ENCODE measurements at places on chromosomes 2 and 18.

DNA sequence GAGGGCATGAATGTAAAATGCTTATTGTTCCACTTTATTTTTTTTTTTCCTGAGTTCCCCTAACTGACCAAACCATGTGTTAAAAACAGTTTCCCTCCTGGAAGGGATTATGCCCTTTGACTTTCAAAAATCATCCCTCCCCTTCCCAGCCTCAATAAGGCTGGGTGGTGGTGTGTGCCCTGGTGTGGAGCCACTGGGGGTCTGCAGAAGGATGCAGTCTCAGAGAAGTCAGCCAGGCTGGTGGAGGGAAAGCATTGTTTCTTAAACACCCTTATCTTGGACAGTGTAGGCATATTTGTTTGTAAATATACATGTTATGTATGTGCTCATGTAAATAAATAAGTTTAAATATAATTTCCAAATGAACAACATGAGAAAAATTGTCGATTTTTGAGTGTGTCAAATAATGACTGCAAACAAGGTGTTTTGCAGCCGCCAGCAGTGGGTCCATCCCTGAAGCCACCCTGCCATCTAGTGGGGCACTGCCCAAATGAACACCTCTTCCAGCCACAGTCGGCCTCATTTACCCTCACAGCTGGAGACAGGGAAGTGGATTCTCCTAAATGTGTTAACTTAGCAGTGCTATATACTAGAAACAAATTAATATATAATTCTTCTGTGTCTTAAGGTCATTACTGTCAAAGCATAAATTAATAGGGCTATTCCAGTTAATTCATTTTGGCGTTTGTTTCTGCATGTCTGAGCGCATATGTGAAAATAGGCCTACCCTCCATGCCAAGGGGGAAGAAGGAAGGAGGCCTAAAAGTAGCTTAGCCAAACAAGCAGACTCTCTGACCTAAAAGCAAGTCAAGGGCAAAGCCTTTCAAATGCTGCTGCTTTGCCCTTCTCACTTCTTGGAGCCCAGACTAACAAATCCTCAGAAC, 209.6 kb upstream of the PIK3C3 start:
- DNase-seq = no peak

- peak; percentile 73 for DNase-seq
Observed at GRCh38 chr2:238256594-238257104, 16.8 kb upstream of the HES6 start.

GRCh38 chr18:3400567-3401296, 49.2 kb upstream of the TGIF1 start:
- no peak for DNase-seq

DNA sequence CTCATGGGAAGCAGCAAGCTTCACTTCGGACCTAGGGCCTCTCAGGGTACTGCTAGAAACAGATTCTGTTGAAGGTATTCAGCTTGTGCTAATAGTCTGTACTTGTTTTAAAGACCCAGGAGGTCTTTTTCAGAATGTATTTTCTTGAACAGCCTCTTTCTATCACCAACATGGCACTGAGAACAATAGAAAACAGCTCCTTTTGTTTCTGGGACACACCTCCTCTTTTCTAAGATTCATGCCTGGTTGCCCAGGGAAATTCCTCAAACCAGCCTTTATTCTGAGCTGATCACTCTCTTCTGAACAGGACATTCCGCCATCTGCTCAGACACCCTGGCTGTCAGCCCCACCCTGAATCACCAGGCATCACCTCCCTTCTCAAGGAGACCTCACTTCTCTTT, 389.6 kb downstream of the TGIF1 start:
- DNase-seq = no peak

- DNase-seq = no peak
Observed at GRCh38 chr2:151849413-151850010, 21.3 kb upstream of the ARL5A start.

GRCh38 chr2:121356058-121356640, 71.1 kb upstream of the TFCP2L1 start:
- no peak for DNase-seq

GRCh38 chr2:130805613-130806012, 31.1 kb upstream of the ARHGEF4 start:
- no peak for DNase-seq

DNA sequence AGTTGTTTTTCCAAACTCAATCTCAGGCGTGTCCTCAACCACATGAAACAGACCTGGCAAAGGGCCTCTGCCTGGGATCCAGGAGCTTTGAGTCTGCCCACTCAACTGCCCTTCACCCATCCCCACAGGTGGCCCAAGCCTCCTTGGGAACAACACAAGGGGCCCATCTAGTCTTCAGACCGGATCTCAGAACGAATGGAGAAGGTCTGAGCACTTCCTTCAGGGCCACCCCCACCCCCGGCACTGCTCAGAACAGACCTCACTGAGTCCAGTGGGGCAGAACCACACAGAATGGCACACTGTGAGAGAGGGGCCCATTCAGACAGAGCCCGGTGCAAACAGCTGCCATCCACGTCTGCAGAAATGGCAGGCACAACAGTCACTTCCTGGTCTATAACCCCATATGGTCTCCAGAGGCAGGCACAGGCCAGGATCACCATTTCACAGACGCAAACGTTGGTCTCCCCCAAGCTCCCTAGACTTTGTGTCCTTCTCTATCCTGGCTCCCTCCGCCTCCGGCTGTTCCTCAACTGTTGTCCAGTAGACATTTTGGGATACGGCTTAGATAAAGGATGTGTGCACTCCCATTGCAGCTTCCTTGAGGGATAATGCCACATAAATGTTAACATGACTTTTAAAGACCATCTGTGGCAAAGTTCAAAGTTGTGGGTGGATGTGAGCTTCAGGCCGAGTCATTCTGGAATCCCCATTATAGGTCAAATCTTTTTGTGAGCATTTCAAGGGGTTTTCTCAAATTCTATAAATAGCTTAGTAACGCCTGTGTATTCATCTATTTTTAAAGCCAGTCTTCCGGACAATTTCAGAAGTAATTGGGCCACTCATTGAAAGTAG, 149.7 kb downstream of the SMAD7 start:
- no peak for DNase-seq

- no peak for DNase-seq
Observed at GRCh38 chr18:52685316-52685715, 345.3 kb downstream of the DCC start.

GRCh38 chr2:18290386-18290785, 270.1 kb downstream of the RDH14 start:
- DNase-seq = no peak

GRCh38 chr2:8378016-8378810, 303.6 kb upstream of the ID2 start:
- DNase-seq = no peak

DNA sequence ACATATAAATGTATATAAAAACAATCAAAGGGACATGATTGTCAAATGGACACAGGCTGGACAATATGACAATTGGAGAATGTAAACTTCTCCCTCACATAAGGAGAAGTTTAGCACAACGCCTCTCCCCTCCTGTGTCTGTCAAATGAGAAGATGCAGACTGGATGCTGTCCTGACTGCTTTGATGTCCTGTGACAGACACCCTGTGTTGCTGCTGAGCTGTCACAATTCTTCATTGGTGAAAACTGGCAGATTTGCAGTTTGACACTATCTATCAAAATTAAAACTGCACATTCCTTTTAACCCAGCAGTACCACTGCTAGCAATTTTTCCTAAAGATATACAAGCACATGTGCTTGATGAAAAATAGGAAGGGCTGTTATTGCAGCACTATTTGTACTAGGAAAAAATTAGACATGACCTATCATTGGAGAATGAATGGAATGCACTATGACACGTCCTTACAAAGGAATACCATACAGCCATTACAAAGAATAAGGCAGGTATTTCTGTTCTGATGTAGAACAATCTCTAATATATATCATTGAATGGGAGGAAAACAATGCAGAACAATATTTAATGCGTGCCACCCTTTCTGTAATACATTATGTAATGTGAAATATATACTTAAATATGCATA, 12.4 kb downstream of the DPYSL5 start:
- no peak for DNase-seq

DNA sequence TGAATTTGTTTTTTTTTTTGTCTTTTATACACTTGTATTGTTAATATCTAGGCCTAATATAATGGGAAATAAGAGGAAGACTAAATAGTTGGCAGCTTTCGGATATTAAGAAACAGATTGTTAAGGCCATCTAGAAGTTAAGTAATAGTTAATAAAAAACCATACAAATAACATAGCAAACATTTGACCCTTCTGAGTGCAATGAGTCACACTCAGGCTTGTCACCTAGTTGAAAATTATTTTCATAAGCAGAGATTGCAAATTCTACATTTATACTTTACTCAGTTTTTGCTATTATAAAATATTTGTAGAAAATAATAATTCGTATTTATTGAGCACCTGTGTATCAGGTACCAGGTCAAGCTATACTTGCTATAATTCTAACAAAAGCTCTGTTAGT, 2.4 kb downstream of the NUP35 start:
- DNase-seq = no peak

Data from natural killer cell treated with Interleukin-12 subunit alpha and Interleukin-12 subunit beta and Interleukin-15 and Interleukin-18, amount 100 ng/mL, for 72 hours (primary cell).